GM12878 (cell line): ENCODE measurements at places on chromosomes 2 and 18.

GRCh38 chr2:190744041-190744440 lies 95.2 kb downstream of the NAB1 start:
- no peaks in the 10 kb centered on the region for H3K27me3 ChIP-seq
- no peak overlapping the region for H3K4me3 ChIP-seq
- no peaks in the 10 kb centered on the region for H3K36me3 ChIP-seq

DNA sequence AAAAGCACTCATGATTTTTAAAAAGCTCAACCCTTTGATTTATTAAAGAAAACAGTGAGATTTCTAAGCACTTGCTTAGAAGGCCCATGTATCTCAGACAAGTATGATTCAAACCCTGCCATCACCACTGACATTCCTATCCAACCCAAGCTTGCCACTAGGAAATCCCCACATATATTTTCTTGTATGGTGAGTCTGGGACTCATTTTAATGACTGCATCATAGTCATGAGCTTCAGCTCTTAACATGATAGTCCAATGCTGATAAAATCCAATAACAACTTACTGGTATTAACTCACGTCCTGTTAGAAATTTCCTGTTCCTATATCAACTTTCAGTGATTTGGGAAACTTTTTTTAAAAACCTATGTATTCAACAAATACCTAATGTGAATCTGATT lies 39.4 kb upstream of the NCKAP5 start:
- no peak for DNase-seq
- H3K27ac ChIP-seq: no peak overlapping the region
- no peaks in the 10 kb centered on the region for H3K36me3 ChIP-seq
- H3K4me3 ChIP-seq: no peak overlapping the region
- no peaks in the 10 kb centered on the region for H3K4me1 ChIP-seq
- H3K27me3 ChIP-seq: no peaks in the 10 kb centered on the region

DNA sequence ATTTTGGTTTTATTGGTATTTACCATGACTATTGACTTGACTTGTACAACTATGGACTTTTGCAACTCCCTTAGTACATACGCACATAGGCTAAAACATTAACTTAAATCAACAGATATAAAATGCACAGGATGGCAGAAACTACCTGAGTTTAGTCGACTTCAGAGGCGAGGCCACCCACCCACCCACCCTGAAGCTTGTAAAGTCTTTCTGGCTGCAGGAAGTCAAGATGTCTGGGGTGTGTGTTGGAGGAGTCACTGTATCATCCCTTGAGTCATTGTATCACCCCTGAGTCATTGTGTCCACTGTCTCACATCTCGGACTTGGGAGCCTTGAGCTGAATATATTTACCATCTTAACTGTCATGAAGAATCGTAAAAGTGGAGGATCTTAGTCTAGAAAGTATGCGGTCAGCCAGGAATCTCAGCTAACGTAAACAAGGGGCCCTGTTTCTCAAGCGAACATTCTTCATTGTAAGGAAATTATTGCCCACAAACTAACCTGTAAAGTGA lies 140.0 kb upstream of the ST6GAL2 start:
- DNase-seq: no peak
- no peaks in the 10 kb centered on the region for H3K27me3 ChIP-seq
- H3K4me3 ChIP-seq: no peak overlapping the region
- no peaks in the 10 kb centered on the region for H3K36me3 ChIP-seq
- H3K27ac ChIP-seq: no peak overlapping the region

DNA sequence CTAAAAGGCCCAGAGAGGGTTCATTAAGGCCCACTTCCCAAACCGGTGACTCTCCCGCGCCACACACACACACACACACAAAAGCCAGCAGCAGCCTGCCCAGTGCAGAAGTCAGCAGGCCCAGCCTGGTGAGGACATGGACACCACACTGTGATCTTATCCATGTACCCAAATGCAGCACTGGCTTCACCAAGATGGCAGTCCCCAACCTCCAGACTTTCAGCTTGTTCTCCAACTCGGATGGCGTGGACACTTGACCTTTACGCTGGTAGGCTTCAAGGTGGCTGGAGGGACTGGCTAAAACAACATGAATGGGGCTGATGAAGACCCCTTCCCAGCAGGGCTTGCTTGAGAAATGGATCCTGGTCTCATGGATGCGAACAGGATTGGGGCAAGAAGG lies 50.4 kb downstream of the TNS1 start:
- H3K36me3 ChIP-seq: no peaks in the 10 kb centered on the region
- H3K4me1 ChIP-seq: no peaks in the 10 kb centered on the region
- DNase-seq: no peak
- peaks cover 4% of the 10 kb centered on the region; the same call in 1 of the 2 replicates for H3K27me3 ChIP-seq
- no peak overlapping the region for H3K27ac ChIP-seq

GRCh38 chr2:223047260-223047761 lies 4.7 kb upstream of the KCNE4 start:
- no peak overlapping the region for H3K4me3 ChIP-seq
- no peaks in the 10 kb centered on the region for H3K36me3 ChIP-seq
- no peak for DNase-seq
- no peaks in the 10 kb centered on the region for H3K4me1 ChIP-seq
- H3K27ac ChIP-seq: no peak overlapping the region

DNA sequence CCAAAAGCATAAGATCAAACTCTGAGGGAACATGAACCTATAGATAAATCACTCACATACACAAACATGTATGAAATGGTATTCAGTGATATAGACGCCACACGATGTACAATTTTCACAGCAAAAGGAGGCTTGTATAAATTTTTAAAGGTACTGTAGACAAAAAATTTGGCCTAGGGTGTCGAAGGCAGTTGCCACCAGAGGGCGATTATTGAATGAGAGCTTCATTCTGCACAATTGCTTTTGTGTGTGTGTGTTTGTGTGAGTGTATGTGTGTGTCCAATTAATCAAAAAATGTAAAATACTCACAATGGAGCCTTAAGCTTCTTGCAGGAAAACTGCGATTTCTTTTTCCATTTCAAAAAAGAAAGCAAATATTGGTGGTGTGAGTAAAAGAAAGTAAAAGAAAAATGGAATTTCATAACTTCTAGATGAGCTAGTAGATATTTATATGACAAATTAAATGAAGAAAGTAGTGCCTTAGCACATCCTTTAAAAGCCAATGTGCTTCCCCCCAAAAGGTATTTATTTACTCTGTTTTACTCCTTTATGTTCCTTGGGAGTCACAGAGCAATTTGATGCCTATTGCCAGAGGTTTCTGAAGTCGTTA lies 800.1 kb downstream of the SATB2 start:
- H3K4me3 ChIP-seq: no peak overlapping the region
- DNase-seq: no peak
- no peaks in the 10 kb centered on the region for H3K36me3 ChIP-seq
- H3K27me3 ChIP-seq: no peaks in the 10 kb centered on the region

- no peaks in the 10 kb centered on the region for H3K4me1 ChIP-seq
- no peaks in the 10 kb centered on the region for H3K27me3 ChIP-seq
- H3K36me3 ChIP-seq: no peaks in the 10 kb centered on the region; the same call in 1 of the 2 replicates
- H3K27ac ChIP-seq: no peak overlapping the region
- no peak for DNase-seq
These were observed 170.6 kb downstream of the EVA1A start for GRCh38 chr2:75390169-75390568.

GRCh38 chr2:25161055-25161781 lies 7.2 kb downstream of the POMC start:
- no peak for DNase-seq
- H3K36me3 ChIP-seq: no peaks in the 10 kb centered on the region
- H3K27ac ChIP-seq: peak overlapping the region; percentile 82

DNA sequence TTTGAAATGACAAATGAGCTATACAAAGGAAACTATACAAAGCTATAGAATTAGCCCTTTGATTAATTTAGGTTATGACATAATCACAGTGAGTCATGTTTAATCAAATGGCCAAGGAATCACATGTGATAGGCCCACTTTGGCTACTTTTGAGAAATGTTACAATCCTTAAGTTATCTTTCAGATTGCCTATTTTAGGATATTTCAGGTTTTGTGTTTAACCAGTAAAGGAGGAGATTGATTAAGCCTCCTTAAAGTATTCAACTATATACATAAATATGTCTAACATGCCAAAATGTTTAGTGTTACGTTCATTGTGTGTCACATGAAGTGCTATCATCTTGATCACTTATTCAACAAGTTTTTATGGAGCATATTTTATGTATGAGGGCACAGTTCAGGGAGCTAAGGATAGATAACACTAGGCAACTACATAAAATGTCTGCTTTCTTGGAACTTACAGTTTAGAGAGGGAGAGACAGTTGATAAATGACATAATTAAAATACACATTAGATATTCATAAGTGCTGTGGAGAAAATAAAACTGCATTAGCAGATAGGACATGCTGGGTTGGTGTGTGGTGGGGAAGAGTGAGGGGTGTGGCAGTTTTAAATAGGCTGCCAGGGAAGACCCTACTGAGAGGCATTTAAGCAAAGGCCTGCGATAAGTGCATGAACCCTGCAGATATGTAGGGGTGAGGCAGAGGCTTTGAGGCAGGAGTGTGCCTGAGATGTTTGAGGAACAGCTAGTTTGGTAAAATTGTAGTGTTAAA lies 77.2 kb downstream of the LTBP1 start:
- no peaks in the 10 kb centered on the region for H3K36me3 ChIP-seq
- no peaks in the 10 kb centered on the region; the same call in 1 of the 2 replicates for H3K27me3 ChIP-seq
- H3K4me3 ChIP-seq: no peak overlapping the region
- DNase-seq: no peak
- H3K27ac ChIP-seq: no peak overlapping the region
- H3K4me1 ChIP-seq: no peaks in the 10 kb centered on the region

DNA sequence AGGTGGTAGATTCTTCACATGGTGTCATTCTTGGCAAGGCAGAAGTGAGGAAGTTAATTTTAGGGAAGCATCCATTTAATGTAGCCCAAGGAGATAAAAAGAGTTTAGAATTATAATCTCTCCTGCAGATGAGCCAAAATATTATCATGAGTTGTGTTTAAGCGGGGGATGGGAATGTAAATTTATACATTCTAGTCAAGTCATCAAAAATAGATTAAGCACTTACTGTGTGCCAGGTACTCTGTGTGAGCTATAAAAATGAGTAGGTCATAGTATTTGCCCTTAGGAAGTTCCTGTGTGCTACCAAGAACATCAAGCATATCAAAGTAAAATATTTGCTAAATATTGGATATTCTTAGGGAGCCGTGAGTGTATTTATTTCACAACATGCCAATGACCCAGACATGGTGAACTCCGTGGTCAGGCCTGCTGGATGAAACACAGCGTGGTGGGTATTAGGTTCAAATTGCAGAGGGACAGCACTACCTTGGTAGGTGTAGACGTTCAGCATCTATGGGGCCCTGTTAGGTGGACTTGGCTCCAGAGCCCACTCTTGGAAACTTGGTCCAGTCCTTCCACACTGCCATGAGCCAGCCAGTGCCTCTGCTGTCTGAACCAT lies 37.4 kb downstream of the MEIS1 start:
- no peak overlapping the region for H3K4me3 ChIP-seq
- DNase-seq: no peak
- no peak overlapping the region for H3K27ac ChIP-seq
- no peaks in the 10 kb centered on the region for H3K36me3 ChIP-seq

DNA sequence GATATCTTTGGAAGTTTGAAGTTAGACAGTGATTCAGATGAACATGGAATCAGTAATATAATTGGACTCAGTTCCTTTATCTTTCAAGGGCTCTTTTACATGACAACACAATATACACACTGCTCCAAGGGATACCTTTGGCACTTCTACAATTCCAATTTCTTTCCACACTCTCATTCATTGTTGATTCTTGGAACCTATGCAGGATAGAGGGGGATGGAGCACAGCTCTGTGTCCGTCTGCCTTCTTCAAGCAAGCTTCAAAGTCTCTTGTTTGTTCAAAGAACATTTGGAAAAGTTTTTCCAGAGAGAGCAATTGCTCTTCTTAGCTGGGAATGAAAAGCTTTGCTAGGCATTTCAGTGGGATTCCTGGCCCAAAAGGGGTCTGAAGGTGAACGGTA lies 276.2 kb upstream of the ZEB2 start:
- no peaks in the 10 kb centered on the region for H3K4me1 ChIP-seq
- no peak overlapping the region for H3K27ac ChIP-seq
- H3K36me3 ChIP-seq: no peaks in the 10 kb centered on the region
- no peak overlapping the region for H3K4me3 ChIP-seq
- no peak for DNase-seq

- no peak overlapping the region for H3K4me3 ChIP-seq
- H3K4me1 ChIP-seq: no peaks in the 10 kb centered on the region
- no peak for DNase-seq
- no peaks in the 10 kb centered on the region for H3K27me3 ChIP-seq
- H3K36me3 ChIP-seq: no peaks in the 10 kb centered on the region
These were observed 55.3 kb upstream of the SULT1C3 start for GRCh38 chr2:108184419-108184818.
